Pons (tissue), 1 donor: ENCODE measurements at places on chromosomes 2 and 18.
A peak's percentile ranks its signal among the peaks of the same experiment; 100 is the strongest.

- peak; percentile 60 for DNase-seq
Measured at GRCh38 chr2:140863713-140864112, 1267.1 kb downstream of the LRP1B start.

- DNase-seq = no peak
Measured at GRCh38 chr18:49014605-49015267, 64.0 kb upstream of the SMAD7 start.

DNA sequence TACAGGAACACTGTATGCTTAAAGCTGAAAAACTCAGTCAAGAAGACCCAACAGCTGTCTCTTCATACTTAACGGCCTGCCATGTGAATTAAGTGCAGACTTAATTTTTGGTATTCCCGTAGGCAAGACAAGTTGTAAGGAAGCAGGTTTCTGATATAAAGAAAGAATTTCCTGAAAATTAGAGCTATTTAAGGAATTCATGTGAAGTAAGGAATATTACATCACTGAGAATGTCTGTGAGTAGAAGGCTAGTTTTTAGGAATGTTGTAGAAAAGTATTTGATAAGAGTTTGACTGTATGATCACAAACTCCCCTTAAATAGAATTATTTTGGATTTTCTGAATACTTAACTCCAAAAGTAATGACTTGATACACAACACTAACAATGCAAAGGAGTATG is 51.0 kb downstream of the WDR33 start:
- DNase-seq = no peak

- no peak for DNase-seq
Measured at GRCh38 chr2:202726070-202726469, 91.3 kb downstream of the FAM117B start.

GRCh38 chr2:241870611-241871537 is 1.3 kb downstream of the RTP5 start:
- no peak for DNase-seq

DNA sequence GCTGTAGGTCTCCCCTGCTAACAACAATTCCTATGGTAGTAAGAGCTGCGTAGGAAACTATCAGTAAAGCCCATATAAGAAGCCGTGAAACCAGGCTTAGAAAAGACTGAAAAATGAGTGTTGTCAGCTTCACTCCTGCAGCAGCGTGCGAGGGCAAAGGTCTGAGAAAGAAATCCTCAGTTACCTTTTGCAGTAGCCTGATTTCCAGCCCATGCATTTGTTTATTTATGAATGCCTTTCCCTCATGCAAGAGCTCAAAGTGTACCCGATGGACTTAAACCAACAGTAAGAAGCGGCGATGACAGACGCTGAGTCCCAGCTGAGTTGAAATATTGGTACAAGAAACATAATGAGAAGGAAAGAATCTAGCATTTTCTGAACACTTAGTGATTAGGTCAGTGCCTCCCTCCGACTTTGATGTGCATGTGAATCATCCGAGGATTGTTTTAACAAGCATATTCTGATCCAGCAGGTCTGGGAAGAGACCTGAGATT is 15.0 kb upstream of the POLI start:
- no peak for DNase-seq

DNA sequence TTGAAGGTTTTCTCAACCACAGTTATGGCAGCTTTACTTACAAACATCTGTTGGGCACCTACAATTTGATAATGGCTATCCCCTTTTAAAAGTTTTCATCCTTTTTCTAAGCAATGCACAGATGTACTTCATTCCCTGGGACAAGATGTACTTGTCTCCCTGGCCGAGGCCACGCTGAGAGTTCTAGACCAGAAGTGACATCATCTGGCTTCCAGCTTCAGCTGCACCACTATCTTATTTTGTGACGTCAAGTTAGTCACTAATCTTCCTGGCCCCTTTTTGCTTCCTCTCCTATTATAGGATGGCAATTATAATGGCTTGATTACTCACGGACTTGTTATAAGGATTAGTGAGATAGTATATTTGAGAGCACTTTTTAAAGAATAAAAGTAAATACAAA is 386.4 kb downstream of the BCL11A start:
- no peak for DNase-seq

GRCh38 chr2:100182494-100183361 is 40.3 kb upstream of the AFF3 start:
- DNase-seq = no peak

- no peak for DNase-seq
Measured at GRCh38 chr18:27616324-27616723, 431.2 kb upstream of the CHST9 start.

DNA sequence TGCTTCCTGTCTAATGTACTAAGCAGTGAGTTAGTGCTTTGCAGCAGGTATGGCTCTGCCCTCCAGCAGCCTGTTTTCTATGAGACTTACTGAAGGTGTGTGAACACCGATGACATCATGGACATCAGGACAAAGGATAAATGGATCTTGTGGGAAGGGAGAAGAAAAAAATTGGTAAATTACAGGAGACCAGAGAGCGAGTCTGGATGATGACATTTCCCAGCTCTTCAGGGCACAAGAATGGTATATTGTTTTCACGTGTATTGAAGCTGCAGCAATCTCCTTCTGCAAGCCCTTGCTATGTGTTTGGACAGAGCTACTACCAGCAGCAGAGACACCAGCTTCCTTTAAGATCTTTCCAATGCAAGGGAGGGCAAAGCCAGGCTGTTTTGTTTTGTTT is 47.2 kb downstream of the DCC start:
- no peak for DNase-seq

DNA sequence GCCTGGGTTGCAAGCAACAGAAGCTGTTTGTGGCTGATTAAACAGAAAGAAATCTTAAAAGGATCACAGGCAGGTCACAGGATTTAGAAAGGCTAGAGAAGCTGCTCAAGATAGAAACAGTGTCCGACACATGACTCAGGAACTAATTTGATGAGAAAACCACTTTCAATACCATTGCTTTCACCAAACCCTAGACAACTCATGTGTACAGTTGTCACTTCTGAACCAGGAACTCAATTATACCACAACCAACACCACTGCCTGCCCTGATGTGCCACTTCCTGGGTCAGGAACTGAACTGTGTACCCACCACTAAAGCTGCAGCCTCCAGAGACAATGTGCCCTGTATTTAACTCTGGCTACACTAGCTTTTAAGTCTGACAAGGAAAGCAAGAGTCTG is 56.0 kb downstream of the TMEM247 start:
- DNase-seq = peak; percentile 25

DNA sequence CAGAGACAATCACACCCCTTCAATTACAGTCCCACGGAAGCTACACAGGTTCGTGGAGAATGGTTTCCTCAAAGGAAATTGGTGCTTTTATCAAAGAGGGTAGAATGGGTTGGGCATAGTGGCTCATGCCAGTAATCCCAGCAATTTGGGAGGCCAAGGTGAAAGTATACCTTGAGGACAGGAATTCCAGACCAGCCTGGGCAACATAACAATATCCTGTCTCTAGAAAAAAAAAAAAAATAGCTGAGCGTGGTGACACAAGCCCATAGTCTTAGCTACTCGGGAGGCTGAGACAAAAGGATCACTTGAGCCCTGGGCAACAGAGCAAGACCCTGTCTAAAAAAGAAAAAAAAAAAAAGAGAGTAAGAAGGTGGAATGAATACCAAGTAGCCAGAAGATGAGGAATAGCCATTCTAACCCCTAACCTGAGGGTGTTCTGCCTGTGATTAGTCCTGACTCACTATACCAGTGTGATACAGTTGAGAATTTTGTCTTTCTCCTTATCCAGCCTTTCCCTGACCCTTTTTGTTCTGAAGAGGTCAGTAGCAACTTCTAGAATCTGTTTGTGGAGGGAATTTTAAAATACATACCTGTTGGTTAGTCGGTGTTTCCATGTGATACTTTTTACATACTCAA is 283.2 kb downstream of the MREG start:
- no peak for DNase-seq

DNA sequence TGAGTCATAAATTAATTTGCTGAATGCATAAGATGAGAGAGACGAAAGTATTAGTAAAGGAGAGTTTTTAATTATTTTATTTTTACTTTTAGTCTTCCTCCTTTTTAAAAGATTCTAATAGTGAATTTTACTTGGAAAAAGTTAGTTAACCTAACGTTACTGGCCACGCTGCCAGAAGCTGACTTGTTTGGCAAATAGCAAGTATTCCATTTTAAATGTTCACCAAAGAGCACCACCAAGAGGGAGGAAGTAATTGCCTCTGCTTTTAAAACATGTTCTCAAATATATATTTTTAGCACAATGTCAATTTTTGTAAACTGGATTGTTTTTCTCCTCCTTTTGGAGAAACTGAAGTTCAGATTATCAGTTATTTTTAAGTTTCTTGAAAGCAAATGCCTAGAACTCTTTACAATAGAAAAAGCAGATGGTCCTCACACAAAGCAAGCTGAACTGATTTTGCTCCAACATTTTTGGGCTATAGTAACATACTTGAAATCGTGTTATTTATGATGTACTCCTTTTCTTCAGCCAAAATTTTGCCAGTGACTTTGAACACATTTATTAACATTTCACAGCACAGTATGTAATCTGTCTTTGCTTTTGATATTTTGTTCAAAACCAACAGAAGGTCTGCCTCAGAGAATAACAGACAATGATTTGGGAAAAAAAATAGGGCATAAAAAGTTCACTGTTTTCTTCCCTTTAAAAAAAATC is 1311.0 kb upstream of the FAM98A start:
- DNase-seq = peak; percentile 28

- DNase-seq = no peak
Measured at GRCh38 chr2:145304501-145304900, 784.6 kb upstream of the ZEB2 start.

- no peak for DNase-seq
Measured at GRCh38 chr2:213862407-213863076, 548.3 kb upstream of the VWC2L start.

- no peak for DNase-seq
Measured at GRCh38 chr2:8310557-8311455, 371.1 kb upstream of the ID2 start.
